Midbrain (tissue), 1 donor: ENCODE measurements at places on chromosomes 4 and X.

GRCh38 chr4:107467461-107467860 is 252.6 kb downstream of the PAPSS1 start:
- DNase-seq, result no peak

DNA sequence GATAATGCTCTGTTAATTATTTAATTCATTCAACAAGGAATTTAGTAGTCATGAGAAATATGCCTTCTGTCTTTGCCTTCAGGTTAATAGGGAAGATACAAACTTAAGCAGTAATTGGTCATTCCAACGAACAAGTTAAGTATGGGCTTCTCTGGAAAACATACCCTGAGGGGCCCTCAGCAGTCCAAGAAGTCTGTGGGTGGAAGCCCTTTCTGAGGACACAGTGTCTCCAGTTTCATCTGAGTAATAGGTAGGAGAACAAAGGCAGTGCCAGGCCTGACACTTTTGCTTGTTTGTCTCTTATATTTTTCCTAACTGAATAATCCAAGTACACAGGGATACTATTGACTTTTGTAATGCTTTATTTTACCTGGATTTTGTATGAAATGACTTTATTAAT is 262.5 kb downstream of the FBXW7 start:
- DNase-seq, result no peak

DNA sequence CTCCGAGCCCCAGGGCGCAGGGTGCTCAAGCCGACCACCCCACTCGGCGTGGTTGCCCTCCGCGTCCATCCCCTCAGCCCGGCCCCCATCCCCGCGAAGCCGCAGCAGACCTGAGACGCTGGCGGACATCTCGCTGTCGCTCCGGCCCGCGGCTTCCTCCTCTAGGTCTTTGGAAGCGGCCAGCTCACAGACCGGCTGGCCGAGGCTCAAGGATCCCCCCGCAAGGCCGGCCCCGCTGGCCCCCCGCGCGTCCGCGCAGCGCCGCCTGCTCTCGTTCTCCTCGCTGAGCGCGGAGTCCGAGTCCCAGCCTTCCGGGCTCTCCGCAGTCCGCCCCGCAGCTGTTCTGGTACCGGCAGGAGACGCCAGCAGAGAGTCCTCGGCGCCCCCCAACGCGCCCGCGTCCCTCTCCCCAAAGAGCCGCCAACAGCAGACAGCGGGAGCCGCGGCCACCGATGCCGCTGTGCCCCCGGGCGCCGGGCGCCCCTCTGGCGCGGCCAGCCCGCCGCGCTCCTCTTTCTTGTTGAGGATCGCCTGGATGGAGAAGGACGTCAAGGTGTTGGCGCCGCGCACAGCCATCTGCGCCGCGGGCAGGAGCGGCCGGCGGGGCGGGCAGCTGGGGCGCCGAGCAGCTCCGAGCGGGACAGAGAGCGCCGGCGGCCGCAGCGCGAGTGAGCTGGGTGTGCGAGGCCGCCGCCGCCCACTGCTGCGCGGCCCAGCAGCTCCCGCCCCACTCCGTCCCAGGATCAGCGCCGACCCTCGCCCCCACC is at the start of gene NKX3-2:
Gene NKX3-2 (minus strand): TSS at position 670 of the 767 bp plus-strand sequence. CDS start 94 bp downstream, at position 576.
- DNase-seq, result no peak

DNA sequence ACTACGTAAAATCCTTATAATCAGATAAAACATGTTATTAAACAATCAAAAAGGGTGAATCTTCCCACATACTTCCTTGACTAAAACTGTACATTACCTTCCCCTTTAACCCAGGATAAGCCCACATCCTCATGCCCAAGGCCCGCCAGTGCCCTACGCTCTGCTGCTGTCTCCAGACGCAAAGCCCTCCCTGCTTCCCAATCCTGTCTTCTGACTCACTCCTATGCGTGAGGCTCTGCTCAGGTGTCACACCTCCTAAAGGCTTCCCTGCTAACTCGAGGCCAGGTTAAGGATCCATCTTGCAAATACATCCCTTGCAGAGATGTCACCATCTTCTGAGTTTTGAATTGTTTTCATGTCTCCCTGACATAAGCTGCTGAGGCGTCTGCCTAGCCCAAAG is 61.6 kb downstream of the STX18 start:
- DNase-seq, result no peak

DNA sequence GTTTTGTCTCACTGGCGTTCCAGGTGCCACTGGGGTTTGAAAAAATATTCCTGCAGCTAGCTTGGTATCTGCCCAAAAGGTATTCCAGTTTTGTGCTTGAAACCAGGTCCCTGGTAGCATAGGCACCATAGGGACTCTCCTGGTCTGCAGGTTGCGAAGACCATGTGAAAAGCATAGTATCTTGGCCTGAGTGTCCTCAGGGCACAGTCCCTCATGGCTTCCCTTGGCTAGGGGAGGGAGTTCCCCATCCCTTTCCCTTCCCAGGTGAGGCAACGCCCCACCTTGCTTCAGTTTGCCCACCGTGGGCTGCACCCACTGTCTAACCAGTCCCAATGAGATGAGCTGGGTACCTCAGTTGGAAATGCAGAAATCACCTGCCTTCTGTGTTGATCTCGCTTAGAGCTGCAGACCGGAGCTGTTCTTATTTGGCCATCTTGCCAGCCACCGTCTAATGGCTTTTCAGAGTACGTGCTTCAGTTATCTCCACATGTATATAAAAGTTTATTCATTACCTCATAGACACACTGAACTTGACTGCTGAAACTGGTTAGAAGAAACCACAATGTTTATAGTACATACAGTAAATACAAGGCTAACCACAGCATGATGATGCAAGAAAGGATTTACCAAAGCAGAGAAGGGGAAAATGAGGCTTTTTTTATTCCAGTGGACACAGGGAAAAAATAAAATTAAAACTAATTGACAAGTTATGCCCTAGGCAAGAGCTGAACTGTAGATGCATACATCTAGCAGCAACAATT is 10.6 kb downstream of the PBDC1 start:
- DNase-seq, result no peak

- DNase-seq, result no peak
These were observed 19.9 kb upstream of the KIAA1210 start for GRCh38 chrX:119147486-119147885.

DNA sequence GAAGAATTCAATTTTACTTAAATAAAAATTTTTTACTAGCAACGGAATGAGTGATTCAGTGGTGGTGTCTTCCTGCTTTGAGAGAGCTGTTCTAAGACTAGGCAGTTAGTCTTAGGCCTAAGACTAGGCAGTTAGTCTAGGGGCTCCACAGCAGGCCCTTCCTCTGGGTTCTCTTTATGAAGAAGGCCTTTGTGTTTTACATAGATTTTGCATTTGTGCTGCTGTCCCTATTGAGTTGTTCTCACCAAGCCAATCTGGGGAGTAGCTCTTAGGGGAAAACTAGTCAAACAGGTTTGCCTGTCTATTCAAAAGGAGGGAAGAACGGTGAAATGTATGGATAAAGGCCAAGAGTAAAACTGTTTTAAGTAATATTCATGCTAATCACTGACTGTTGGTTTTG is 7.6 kb downstream of the UGT8 start:
- DNase-seq, result no peak

DNA sequence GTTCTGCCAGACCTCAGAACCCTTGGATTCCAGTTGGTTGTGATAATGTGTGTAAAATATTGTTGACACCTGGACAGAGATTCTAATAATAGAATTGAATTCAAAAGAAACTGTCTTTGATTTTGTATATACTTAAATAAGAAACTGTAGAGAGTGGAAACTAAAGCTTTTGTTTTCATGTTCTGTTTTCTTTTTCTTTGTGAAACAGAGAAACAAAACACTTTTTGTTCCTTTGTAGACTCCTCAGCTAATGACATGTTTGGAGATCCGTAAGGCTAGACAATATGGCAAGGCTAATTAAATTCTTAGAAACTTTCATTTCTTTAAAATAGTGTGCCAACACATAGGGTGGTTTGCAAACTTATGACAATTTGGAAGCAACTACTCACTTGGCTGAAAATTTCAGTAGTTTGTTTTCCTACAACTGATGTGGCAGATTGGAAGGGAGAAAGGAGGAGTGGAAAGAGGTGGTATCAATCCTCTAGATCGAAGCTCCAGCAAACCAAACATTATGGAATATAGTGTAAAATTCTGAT is 90.9 kb upstream of the FAT1 start:
- no peak for DNase-seq

DNA sequence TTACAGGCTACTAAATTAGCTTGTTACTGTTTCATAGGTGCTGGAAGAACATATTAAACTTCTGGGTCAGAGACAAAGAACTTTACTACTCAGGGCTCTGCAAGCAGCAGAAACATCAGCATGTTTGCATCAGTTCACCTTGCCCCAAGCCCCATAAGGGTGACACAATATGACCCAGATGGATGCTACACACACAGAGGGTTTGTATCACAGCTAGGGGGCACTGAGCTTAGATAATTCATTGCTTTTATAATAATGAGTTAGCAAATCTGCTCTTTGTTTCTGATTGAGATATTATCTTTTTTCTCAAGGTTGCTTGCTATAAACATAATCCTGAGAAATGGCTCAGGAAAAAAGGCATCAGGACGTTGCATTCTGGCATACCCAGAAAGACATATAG is 4.8 kb upstream of the SYNPO2 start:
- no peak for DNase-seq

DNA sequence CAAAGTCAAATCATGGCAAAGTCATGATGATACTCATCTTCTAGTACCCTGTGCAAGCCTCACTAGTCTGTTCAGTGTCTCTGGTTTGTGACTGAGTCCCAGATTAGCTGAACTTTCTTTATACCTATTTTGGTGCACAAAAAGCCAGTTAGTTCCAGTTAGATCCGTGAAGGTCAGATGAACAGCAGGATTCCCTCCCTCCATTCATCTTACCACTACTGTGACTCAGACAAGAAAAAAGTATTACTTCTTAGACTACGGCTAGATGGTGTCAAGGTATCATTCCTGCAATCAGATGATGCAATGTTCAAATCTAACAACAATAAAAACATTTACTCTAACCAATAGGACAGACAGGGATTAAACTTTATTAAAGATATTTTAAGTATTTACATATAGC is 30.4 kb downstream of the ARHGEF6 start:
- DNase-seq, result no peak
